Iris pigment epithelial cell (primary cell): ENCODE measurements at places on chromosomes 3 and 15.

GRCh38 chr15:25863111-25863967 is at the start of gene ATP10A:
TSS of gene ATP10A (minus strand) at chr15:25863327. CDS start at chr15:25863096, 231 bp downstream.
- DNase-seq: peak; percentile 26

- DNase-seq: no peak
Measured at GRCh38 chr3:164302622-164303021, 775.7 kb downstream of the SI start.

GRCh38 chr3:109648027-109648426 is 310.7 kb upstream of the DPPA4 start:
- no peak for DNase-seq

DNA sequence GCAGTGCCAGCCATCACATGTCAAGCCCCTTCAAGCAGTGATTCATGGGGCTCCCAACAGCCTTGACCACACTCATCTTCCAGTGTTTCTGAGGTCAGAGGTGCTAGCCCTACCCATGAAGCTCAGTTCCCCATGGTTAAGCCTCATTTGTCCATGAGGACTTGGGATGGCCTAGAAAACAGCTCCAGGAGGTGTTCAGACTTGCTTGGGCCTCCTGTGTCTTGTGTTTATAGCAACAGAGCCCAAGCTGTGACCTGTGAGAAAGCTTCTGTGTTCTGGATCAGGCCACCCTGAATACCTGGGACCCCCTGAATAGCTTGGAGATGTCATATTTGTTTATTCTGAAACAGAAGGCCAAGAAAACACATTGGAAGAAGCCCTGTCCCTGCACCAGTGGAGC is 36.7 kb downstream of the LARP6 start:
- no peak for DNase-seq

DNA sequence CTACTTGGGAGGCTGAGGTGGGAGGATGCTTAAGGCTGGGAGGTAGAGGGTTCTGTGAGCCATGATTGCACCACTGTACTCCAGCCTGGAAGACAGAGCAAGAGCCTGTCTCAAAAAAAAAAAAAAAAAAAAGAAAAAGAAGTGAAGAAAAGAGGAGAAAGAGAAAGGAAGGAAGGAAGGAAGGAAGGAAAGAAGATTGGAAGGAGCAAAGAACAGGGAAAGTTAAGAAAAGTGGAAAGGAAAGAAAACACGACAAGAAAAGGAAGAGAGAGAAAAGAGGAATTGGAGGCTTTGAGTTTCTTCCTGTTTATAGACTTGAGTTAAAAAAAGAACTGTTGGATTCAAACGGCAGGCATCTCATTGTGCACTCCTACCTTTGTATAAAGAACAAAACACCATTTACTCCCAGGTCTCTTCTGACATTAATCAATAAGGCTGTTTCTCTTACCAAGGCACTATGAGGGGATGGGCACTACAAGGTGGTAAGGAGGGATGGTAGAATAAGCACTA is 73.5 kb downstream of the EDEM1 start:
- DNase-seq: no peak

GRCh38 chr3:17232442-17232841 is 347.7 kb downstream of the PLCL2 start:
- DNase-seq: no peak

DNA sequence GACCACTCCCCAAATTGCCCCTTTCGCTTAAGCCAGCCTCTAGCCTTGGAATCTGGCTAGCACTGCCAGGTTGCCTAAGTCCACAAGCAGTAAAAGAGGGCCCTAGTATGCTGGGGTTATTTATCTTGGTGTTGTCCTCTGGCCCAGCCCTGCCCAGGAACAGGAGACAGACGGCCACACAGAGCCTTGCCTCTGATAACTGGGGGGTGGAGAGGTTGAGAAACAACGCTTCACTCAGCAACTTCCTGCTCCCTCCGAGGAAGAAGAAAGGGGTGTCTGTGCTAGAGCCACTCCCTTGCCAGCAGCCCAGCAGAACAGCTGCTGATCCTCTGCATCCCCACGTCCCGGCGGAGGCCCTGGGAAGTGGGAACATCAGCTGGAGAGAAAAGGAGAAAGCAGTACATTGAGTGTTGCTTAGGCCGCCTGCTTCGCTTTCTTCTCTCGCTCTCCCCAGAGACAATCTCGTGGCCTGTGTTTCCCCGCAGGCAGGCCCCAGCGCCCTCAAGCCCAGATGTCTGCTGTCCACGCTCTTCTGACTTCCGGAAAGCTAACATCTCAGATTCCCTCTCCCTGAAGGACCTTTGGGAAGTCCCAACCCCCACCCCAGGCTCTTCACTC is 22.6 kb upstream of the C3orf70 start:
- DNase-seq: peak; percentile 55

DNA sequence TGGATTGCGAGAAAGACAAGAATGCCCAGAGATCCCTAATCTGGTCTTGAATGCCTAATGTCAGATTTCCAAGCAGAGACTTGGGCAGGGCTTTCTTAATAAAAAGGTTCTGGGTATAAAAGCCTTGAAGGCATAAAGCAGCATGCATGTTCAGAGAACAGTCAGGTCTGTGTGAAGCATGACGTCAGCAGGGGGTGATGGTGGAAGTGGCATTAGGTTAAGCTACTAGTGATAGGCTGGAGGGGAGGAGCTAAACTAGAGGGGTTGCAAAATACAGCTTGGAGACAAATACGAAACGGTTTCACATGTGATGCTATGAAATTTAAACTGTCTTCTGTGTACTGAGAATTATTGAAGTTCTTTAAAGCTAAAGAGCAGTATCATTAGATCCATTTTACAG is 125.6 kb downstream of the VPS8 start:
- no peak for DNase-seq

GRCh38 chr15:68559345-68560310 is 19.2 kb upstream of the CORO2B start:
- DNase-seq: peak; percentile 66

GRCh38 chr3:135694142-135694541 is 271.4 kb upstream of the PPP2R3A start:
- DNase-seq: no peak

GRCh38 chr3:165800970-165801369 is 36.3 kb downstream of the BCHE start:
- DNase-seq: no peak

GRCh38 chr3:8996681-8997121 is 33.4 kb upstream of the RAD18 start:
- DNase-seq: peak; percentile 59

DNA sequence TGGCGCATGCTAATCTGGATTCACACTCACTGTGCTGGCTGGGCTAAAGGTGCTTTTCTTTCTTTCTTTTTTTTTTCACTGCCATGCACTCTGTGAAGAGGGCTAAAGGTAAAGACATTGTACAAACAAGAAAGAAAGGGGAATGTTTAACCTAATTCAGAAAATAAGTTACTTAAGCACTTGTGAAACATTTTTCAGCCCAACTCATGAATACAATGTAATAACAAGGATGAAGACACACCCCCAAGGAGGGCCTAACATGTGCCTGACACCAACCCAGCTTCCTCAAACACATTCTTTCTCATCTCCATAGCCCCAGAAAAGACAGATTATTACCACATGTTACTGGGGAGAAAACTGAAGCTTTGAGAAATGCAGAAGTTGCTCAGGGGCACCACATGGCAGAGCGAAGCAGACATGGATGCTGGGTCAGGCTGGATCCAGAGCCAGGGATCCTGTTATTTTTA is 5.7 kb downstream of the STIMATE start:
- DNase-seq: peak; percentile 89

GRCh38 chr15:70726753-70727152 is 36.6 kb downstream of the UACA start:
- DNase-seq: peak; percentile 68

GRCh38 chr15:80967991-80968510 is 21.6 kb downstream of the MESD start:
- no peak for DNase-seq

DNA sequence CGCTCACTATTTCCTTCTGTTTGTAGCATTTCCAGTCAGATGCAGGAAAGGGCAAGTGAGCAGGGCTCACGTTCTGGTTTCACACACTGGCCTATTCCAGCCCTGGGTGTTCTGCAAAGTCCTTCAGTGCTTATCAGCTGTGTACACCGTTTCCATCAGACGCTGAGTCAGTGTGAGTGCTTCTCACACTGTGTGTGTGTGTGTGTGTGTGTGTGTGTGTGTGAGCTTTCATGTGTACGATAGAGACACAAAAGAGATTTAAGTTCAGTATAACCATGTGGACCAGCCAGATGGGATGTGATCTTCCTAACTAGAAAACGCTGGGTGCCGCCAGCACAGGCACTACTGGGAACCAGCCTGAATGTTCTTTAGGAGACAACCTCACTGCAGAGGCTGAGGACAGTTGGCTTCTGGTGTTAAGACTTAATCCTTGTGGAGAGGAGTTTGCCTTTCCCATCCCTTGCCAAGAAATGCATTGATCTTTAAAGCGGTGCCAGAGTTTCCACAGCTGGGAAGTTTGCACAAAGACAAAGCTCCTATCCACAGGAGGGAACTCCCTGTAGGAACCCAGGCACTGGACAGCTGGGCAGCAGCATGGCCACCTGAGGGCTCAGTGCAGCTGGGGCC is 3.9 kb upstream of the CHSY1 start:
- DNase-seq: peak; percentile 93

DNA sequence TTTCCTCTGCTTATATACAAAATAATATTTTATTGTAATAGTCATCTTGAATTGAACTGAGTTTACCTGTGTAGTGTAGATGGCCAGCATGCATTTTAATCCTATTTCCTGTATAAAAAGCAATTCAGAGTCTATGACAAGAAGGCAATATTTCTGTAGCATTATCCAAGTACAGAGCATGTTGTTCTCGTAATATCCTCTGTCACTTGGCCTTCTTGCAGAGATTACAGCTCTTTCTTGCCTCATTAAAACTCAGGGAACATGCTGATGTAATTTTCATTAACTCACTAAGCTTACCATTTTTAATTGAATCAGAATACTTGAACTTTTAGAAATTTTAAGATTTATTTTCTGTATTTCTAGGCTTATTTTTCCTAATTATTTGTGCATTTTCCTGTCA is 203.3 kb upstream of the AGTR1 start:
- no peak for DNase-seq

DNA sequence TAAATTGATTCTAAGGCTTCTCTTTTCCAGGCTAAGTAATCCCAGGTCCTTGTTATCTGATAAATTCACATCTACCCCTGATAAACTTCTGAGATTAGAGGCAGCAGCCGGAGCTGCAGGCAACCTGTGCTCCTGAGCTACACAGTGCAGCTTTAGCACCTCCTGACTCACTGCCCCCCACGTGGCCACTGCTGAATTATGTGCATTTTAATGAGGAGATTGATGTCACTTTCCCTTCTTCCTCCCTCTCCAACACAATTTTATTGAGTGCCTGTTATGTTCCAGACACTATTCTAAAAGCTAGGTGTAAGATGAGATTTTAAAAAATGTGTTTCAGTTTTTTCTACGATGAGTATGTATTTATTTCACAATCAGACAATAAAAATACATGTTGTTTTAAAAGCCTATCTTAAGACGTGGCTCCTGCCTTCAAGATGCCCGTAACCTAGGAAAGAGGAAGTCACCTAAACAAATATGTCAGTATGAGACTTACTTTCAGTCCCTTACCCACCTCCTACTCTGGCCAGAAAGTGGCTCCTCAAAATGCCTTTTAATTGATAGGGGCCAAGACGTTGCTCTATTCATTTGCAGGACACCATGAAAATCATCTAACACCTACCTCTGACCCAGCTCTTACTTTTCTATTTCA is 161.5 kb upstream of the PFN2 start:
- peak; percentile 41 for DNase-seq

GRCh38 chr15:73947651-73948050 is 21.4 kb downstream of the LOXL1 start:
- no peak for DNase-seq

GRCh38 chr15:63420333-63420747 is 38.7 kb upstream of the CA12 start:
- peak; percentile 53 for DNase-seq

DNA sequence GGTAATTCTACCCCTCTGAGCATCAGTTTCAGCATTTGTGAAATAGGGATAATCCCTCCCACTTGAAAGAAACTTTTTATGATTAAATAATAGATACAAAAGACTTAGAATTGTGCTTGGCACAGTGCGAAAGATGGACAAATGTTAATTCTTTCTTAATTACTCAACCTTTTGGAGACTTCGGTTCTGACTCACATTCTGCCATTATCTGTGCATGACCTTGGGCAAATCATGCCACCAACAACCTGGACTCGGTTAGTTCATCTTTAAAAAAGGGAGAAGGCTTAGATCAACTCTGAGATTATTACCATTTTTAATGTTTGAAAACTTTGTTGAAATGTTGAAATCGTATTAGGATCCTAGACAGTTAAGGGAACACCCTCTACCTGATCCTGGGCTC is 40.6 kb upstream of the POLR2M start:
- DNase-seq: no peak

- peak; percentile 99 for DNase-seq
Measured at GRCh38 chr3:157159762-157160657, at the start of gene CCNL1. TSS of gene CCNL1 (minus strand) at chr3:157160147. CDS start at chr3:157160094, 53 bp downstream.

GRCh38 chr3:165830746-165831145 is 6.5 kb downstream of the BCHE start:
- DNase-seq: no peak

GRCh38 chr3:143654906-143655305 is 193.4 kb downstream of the SLC9A9 start:
- DNase-seq: peak; percentile 25

GRCh38 chr3:183308751-183309150 is 55.7 kb downstream of the B3GNT5 start:
- DNase-seq: no peak

DNA sequence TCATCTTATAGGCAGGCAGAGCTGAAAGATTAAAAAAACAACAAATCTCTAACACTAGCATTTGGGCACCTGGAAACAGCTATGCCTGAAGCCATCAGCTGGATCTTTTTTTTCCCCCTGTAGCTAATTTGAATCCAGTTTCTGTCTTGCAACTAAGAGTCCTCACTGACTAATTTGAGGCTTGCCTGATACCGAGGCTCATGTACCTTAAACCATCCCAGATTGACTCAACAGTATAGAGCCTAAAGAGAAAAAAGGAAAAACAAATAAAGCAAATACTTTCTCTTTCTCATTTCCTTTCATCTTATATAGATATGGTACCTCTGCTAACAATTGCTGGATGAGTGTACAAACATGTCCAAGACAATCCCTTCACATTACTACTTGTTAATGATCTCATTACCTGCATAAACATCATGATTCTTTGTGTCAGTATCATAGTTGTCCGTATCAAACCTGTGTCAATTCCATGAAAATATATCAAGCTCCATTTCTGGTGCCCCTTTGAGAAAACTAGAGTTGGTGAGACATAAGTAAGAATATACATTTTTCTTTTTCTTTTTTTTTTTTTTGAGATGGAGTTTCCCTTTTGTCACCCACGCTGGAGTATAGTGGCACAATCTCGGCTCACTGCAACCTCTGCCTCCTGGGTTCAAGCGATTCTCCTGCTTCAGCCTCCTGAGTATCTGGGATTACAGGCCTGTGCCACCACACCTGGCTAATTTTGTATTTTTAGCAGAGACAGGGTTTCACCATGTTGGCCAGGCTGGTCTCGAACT is 43.1 kb downstream of the BHLHE40 start:
- DNase-seq: peak; percentile 57
